Neural crest cell (in vitro differentiated cells): ENCODE measurements at places on chromosomes 16 and 17. TPM values are rescaled to one million over a fixed set of nuclear protein-coding genes. Genes with fewer than 3 reads are reported as not detected.

- H3K4me3 ChIP-seq = no peak overlapping the region
- no peaks in the 10 kb centered on the region for H3K27me3 ChIP-seq
- H3K36me3 ChIP-seq = no peaks in the 10 kb centered on the region
- peaks cover 5% of the 10 kb centered on the region for H3K4me1 ChIP-seq
Measured at GRCh38 chr16:50284131-50284911, 18.0 kb downstream of the ADCY7 start.

GRCh38 chr17:65542610-65543009 is 18.8 kb downstream of the AXIN2 start:
- H3K4me3 ChIP-seq = no peak overlapping the region
- no peaks in the 10 kb centered on the region for H3K27me3 ChIP-seq
- peaks cover 73% of the 10 kb centered on the region for H3K4me1 ChIP-seq
- no peak overlapping the region for H3K27ac ChIP-seq

DNA sequence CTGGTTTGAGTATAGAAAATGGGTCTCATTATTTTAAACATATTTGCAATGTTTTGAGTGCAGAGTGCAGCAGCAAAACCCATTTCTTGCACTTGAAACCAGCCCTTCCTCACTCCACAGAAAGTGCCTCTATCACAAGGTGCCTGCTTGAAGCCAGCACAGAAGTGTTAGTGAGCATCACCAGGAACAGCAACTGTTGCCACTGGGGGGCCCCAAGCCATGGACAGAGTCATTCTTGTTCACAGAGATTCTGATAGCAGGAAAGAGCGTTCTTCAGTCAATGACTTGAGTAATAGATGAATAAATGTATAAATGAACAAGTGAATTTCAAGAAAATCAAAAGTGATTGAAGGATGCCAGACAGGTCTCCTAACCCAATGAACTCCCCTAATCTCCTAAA is 45.6 kb downstream of the CHD9NB start:
- no peaks in the 10 kb centered on the region for H3K27me3 ChIP-seq
- H3K36me3 ChIP-seq = no peaks in the 10 kb centered on the region
- H3K4me1 ChIP-seq = no peaks in the 10 kb centered on the region
- H3K4me3 ChIP-seq = no peak overlapping the region
- no peak for DNase-seq

DNA sequence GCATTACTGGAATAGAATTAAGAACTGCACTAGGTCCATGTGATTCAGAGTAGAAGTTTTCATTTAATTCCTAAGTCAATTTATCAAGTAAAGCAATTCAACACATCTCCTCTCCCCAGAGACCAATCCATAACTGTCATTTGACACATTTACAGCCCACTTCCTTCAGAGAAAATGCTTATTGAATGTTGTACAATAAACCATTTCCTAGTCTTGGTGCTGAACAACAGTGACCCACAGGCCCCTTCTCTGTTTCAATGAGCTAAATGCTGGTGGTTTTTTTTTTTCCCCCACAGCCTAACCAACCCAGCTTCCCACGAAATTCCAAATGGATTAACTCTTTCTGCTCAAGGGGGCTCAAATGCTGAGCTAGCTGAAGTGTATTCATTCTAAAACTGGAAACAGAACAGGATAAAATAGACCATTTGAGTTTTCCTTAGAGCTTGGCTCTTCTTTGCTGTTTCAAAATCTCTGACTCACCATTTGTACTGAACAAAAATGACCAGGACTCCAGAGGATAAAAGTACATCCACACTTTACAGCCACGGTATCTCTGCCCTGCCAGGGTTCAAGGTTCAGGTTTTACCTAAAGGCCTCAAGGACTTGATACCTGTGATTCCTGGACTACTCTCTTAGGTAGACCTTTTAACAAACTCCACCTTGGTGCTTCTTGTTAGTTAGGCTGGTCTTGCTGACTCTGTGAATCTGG is 62.3 kb downstream of the TMEM100 start:
- no peaks in the 10 kb centered on the region for H3K36me3 ChIP-seq
- DNase-seq = no peak
- peaks cover 27% of the 10 kb centered on the region for H3K4me1 ChIP-seq
- H3K27me3 ChIP-seq = peaks cover 3% of the 10 kb centered on the region
- no peak overlapping the region for H3K4me3 ChIP-seq
- H3K27ac ChIP-seq = no peak overlapping the region

GRCh38 chr17:31470592-31470991 is 79.1 kb downstream of the RAB11FIP4 start:
- H3K36me3 ChIP-seq = no peaks in the 10 kb centered on the region
- no peak overlapping the region for H3K4me3 ChIP-seq
- no peak for DNase-seq
- peaks cover 2% of the 10 kb centered on the region for H3K27me3 ChIP-seq

GRCh38 chr17:82871056-82871775 is 31.4 kb upstream of the ZNF750 start:
- peaks cover 6% of the 10 kb centered on the region for H3K36me3 ChIP-seq
- H3K4me3 ChIP-seq = no peak overlapping the region
- no peak overlapping the region for H3K27ac ChIP-seq
- H3K4me1 ChIP-seq = peaks cover 16% of the 10 kb centered on the region
- DNase-seq = no peak
- H3K27me3 ChIP-seq = no peaks in the 10 kb centered on the region

FBXO39 gene
- not detected in 2 replicates for total RNA-seq

DNA sequence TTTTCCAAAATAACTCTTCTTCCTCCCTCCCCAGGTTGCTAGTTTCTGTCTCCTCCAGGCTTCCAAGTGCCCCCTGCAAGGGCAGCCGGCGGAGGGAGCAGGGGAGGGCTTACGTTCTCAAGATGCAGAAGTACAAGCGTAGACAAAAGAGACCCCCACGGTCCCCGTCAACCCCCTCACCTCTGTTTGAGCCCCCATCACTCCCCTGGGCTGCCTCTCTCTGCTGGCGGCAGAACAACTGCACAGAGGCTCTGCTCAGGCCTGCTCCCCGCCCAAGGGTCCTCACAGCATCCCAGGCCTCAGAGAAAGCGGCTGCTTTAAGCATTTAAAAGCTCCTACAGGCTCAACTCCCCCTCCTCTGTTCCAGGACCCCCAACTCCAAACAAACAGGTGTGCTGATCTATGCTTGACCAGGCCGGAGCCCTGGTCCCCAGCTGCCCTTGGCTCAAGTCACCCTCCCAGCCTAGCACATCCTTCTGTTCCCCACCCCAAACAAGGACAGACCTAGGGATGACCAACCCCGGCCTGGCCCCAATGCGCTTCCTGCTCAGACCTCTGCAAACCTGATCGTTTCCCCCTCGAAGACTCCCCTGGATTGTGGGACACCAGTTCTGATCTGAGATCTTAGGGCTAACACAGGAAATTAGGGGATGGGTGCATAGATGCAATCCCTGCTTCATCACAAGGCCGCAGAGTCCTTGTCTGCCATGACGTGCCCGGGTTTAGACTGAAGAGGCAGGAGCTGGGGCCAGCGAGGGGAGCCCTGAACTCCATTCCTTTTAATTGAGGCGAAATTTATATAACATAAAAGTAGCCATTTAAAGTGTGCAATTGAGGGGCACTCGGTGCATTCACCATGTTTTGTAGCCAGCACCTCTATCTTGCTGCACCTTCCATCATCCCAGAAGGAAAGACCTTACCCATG is 17.2 kb upstream of the RBFOX3 start:
- DNase-seq = no peak
- no peak overlapping the region for H3K27ac ChIP-seq
- no peaks in the 10 kb centered on the region for H3K36me3 ChIP-seq
- H3K4me1 ChIP-seq = peaks cover 23% of the 10 kb centered on the region

DNA sequence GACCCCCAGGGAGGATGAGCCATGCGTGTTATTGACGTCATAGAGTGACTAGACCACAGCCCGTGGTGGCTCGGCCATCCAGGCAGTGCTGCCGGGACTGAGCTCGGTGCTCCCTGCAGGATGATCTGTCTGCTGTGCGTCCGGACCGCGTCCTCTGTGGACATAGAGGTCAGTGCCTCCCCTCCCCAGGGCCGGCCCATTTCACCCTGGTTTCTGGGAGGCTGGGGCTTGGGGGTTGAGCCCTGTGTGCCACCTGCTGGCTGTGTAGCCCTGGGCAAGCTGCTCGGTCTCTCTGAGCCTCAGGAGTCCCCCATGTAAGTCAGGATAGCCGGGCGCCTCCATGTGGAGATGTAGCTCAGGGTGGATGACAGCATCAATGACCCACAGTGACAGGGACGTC is 8.3 kb downstream of the TSC2 start:
- no peak for DNase-seq
- peaks cover 3% of the 10 kb centered on the region for H3K36me3 ChIP-seq
- no peak overlapping the region for H3K27ac ChIP-seq
- H3K4me1 ChIP-seq = no peaks in the 10 kb centered on the region
- no peaks in the 10 kb centered on the region for H3K27me3 ChIP-seq
- H3K4me3 ChIP-seq = peak overlapping the region; percentile 64

- H3K4me1 ChIP-seq = peaks cover 53% of the 10 kb centered on the region
- peaks cover 3% of the 10 kb centered on the region for H3K27me3 ChIP-seq
- H3K4me3 ChIP-seq = peak overlapping the region; percentile 98
- H3K36me3 ChIP-seq = peaks cover 6% of the 10 kb centered on the region
- peak overlapping the region; percentile 100 for H3K27ac ChIP-seq
Measured at GRCh38 chr17:63774969-63775265, 947 bp downstream of the DDX42 start.

DNA sequence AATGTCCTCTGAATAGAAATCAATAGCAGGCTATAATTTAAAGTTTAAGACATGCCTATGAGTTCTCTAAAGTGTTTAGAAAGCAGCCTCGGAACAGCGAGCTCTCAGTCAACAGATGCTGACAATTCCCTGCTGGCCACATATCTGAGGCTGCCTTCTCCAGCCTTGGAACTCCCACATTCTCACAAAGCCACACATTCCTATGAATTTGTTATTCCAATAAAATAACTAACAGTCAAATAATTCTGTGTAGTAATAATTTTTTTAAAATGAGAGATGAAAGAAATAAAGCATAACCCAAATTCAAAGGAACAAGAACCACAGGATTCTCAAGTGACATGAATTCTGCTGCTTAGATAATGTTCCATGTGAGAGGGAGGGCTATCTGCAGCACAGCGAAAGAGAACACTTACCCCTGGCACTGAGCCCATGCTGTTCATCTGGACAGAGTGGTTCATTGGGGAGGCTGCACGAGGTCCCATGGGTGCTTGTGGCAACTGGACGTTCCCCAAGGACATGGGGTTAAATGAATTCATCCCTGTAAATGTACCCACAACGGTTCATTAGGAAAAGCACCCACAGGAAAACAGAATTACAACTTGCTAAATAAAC is 56.9 kb upstream of the TRAP1 start:
- H3K36me3 ChIP-seq = peaks cover 10% of the 10 kb centered on the region
- H3K4me3 ChIP-seq = no peak overlapping the region
- H3K27me3 ChIP-seq = no peaks in the 10 kb centered on the region
- no peaks in the 10 kb centered on the region for H3K4me1 ChIP-seq
- H3K27ac ChIP-seq = no peak overlapping the region

- DNase-seq = no peak
- no peaks in the 10 kb centered on the region for H3K27me3 ChIP-seq
- H3K27ac ChIP-seq = no peak overlapping the region
- no peak overlapping the region for H3K4me3 ChIP-seq
- H3K36me3 ChIP-seq = peaks cover 3% of the 10 kb centered on the region
- no peaks in the 10 kb centered on the region for H3K4me1 ChIP-seq
Measured at GRCh38 chr17:4548061-4548461, 7.1 kb downstream of the MYBBP1A start.

GRCh38 chr16:1431497-1432270 is 806 bp downstream of the PERCC1 start:
- no peak for DNase-seq
- H3K4me3 ChIP-seq = no peak overlapping the region
- H3K4me1 ChIP-seq = no peaks in the 10 kb centered on the region
- H3K36me3 ChIP-seq = no peaks in the 10 kb centered on the region
- H3K27ac ChIP-seq = no peak overlapping the region

CLEC18B gene
- total RNA-seq = 1.4 and 2.1 TPM in 2 replicates

DNA sequence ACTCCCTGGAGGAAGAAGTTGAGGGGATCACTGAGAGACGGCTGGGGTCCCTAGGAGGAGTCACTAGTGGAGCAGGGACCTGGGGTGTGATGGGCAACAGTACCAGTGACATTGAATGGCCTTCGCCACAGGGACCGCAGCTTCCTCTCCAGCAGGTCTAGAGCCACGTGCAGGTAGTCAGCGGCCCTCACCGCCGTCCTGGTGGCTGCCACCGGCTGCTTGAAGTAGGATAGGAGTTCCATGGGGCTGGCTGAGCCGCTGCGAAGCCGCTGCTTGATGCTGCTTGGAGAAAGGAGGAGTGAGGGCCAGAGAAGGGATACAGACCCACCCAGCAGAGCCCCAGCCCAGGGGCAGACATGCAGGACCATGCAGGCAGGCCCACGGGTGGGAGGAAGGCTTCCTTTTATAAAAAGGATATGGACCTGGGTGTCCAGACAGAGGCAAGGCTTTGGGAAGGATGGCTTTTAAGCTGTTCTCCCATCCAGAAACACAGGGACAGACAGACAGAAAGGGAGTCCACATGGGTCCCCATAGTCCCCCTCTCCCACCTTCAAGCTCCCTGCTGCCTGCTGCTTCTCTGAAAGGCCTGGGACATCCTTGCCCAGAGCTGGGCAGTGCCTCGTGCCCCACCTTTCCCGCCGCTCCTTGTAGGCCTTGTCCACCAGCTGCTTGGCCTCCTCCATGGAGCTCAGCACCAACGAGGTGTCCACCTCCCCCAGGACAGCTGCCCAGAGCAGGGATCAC is 827 bp downstream of the MPO start:
- no peak for DNase-seq
- H3K4me1 ChIP-seq = no peaks in the 10 kb centered on the region
- peaks cover 7% of the 10 kb centered on the region for H3K27me3 ChIP-seq

SLC4A1 gene
- not detected in 2 replicates for total RNA-seq

CAVIN1 gene
- total RNA-seq = 0.09 and 0.14 TPM in 2 replicates

GRCh38 chr17:31583772-31584356 is 192.4 kb downstream of the RAB11FIP4 start:
- no peak overlapping the region for H3K4me3 ChIP-seq
- DNase-seq = no peak
- H3K27me3 ChIP-seq = no peaks in the 10 kb centered on the region
- H3K4me1 ChIP-seq = peaks cover 7% of the 10 kb centered on the region

DNA sequence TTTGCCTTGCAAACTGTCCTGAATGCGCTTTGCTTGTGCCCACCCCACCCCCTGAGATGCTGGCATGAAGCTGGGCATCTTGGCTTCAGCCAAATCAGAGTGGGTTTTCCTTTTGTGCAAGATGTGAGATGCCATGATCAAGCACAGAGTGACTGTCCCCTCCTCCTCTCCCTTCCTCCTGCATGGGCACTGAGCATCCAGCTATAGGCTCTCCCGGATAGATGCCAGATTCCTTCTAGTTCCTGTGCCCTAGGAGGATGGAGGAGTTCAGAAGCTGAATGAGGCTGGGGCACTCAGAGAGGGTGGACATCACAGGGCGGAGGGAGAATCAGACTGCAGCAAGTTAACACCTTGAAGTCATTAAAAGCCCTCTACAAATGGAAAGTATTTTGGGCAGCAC is 384.1 kb upstream of the CCL2 start:
- no peaks in the 10 kb centered on the region for H3K36me3 ChIP-seq
- H3K4me1 ChIP-seq = no peaks in the 10 kb centered on the region
- H3K27ac ChIP-seq = no peak overlapping the region
- no peak for DNase-seq

CD300H gene
- not detected in 2 replicates for total RNA-seq

TSC2 gene
- 175 and 180 TPM in 2 replicates for total RNA-seq

DNA sequence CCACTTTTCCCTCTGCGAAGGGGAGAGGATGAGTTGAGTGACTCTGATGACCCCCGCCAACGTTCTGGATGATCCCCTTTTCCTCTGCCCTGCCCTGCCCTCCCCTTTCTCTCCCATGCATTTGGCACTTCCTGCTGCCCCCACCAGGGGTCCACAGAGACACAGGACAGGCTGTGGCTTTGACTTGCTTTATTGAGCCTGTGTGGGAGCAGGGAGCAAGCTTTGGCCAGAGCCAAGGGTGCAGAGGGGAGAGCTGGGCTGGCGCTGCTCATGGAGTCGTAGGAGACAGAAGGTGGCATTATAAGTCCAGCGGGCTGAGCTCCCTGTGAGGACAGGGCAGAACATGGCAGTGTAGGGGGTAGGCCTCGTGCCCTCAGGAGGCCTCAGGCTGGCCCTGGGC is 1.6 kb downstream of the PPY start:
- peak; percentile 69 for DNase-seq
- no peaks in the 10 kb centered on the region for H3K36me3 ChIP-seq
- H3K27me3 ChIP-seq = peaks cover 13% of the 10 kb centered on the region
- peaks cover 16% of the 10 kb centered on the region for H3K4me1 ChIP-seq
